ENCODE measurements at places on chromosomes 6 and 20.

GRCh38 chr20:19695081-19695480 lies 63.0 kb upstream of the RIN2 start:
- H3K27ac ChIP-seq: no peak overlapping the region
- no peaks in the 10 kb centered on the region for H3K36me3 ChIP-seq
- no peak for DNase-seq
- H3K4me3 ChIP-seq: no peak overlapping the region
- H3K27me3 ChIP-seq: peaks cover 16% of the 10 kb centered on the region

DNA sequence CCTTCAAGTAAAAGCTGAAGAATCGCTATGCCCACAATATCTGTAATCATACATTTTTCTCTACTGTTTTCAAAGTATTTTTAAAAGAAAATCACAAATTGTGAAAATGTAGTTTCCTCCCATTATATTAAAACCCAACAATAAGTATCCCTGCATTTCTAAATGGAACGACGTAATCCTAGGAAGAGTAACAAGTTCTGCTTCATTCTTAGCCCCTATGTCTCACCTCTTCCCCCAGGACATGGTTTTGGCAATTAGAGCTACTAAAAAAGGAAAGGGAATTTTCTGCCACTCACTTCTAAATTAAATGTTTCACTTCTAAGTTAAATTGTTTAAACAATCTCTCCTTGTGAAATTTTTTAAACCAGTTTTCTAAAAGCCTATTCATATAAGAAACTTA lies 47.4 kb downstream of the TBPL1 start:
- H3K36me3 ChIP-seq: no peaks in the 10 kb centered on the region
- H3K4me3 ChIP-seq: no peak overlapping the region
- peaks cover 22% of the 10 kb centered on the region for H3K27me3 ChIP-seq

- no peak overlapping the region for H3K4me3 ChIP-seq
- no peak for DNase-seq
- no peaks in the 10 kb centered on the region for H3K36me3 ChIP-seq
- no peaks in the 10 kb centered on the region for H3K27me3 ChIP-seq
- no peaks in the 10 kb centered on the region for H3K4me1 ChIP-seq
- no peak overlapping the region for H3K27ac ChIP-seq
These were observed 162.6 kb downstream of the BCKDHB start for GRCh38 chr6:80268865-80269730.

DNA sequence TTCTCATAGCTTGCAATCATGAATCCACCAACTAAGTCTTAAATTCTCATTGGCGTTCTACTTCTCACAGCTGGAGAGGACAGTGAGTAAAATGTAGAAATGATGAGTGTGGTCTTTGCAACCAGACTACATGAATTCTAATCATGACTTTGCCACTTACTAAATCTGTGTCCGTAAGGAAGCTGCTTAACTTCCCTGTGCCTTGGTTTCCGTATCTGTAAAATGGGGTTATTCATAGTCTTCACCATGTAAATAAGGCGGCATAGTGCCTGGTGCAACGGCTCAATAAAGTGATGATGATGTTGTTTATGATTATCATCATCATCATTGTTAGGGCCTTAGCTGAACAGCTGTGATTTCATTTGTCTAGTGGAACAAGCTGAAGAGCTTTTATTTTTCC lies 12.6 kb downstream of the CFAP206 start:
- no peaks in the 10 kb centered on the region for H3K4me1 ChIP-seq
- H3K4me3 ChIP-seq: no peak overlapping the region
- no peaks in the 10 kb centered on the region for H3K36me3 ChIP-seq
- no peak for DNase-seq

GRCh38 chr6:26659042-26659999 lies at the start of gene ZNF322:
Gene ZNF322 (minus strand): TSS chr6:26659746. CDS start chr6:26638553, 21,193 bp downstream.
- DNase-seq: peak; percentile 93
- peaks cover 16% of the 10 kb centered on the region for H3K4me1 ChIP-seq
- peak within 1 kb of the TSS; percentile 46 for H3K27ac ChIP-seq
- peaks cover 21% of the 10 kb centered on the region for H3K27me3 ChIP-seq

DNA sequence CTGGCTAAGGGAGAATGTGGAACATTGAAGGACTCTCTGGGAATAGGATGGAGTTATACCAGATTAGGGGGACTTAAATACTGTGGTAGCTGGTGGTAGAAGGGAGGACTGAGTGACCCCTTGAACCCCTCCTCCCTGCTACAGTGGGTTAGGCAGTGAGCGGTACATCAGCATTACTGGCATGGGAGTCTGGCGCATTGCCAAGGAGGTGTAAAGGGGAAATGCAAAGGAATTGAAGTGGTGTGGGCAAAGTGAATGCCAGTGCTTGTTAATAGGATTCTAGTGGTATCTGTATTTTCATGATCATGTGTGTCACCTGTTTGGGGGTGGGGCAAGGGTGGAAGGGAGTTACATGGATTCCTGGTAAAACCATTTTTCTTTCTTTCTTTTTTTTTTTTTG lies 60.1 kb downstream of the GFRA4 start:
- no peaks in the 10 kb centered on the region for H3K27me3 ChIP-seq
- no peaks in the 10 kb centered on the region for H3K4me1 ChIP-seq
- H3K4me3 ChIP-seq: no peak overlapping the region
- peaks cover 14% of the 10 kb centered on the region for H3K36me3 ChIP-seq
- H3K27ac ChIP-seq: no peak overlapping the region

GRCh38 chr6:75188221-75188925 lies 17.5 kb downstream of the COL12A1 start:
- no peaks in the 10 kb centered on the region for H3K27me3 ChIP-seq
- DNase-seq: no peak
- H3K4me3 ChIP-seq: no peak overlapping the region
- H3K36me3 ChIP-seq: no peaks in the 10 kb centered on the region

All from activated naive CD4-positive, alpha-beta T cell treated with anti-CD3 and anti-CD28 coated beads, Interleukin-2, amount 10 ng/mL, durations not matched to agents 7 days and 5 days (primary cell).